ENCODE measurements at places on chromosomes 16 and 17.

DNA sequence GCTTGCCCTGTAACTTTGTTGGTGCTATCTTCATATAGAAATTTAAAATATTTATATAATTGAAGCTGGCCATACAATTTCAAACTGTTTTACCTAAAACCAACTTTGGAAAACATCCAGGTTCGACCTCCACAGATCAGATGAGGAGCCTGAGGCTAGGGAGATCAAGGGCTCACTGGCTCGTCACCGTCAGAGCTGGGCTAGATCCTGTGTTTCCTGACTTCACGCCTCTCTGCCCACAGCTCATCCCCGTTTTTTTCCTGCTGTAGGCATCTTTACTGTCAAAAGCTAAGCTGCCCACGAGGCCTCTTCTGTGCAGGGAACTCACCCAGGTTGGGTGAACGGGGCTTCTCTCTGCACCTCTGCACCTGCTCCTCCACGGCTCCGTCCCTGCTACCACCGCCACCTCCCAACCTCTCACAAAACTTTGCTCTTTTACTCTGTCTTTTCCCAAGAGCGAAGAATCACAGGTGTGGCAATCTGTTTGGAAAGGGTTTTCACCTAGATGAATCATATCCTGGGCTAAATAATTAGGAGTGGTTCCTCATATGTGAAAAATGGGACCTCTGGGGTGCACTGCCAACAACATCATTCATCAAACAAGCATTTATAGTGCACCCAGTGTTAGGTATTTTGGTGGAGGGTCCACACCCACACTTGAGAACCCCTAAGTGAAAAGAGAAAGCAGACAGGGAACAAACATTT is 24.8 kb upstream of the KDM6B start:
- peak; percentile 18 for DNase-seq

DNA sequence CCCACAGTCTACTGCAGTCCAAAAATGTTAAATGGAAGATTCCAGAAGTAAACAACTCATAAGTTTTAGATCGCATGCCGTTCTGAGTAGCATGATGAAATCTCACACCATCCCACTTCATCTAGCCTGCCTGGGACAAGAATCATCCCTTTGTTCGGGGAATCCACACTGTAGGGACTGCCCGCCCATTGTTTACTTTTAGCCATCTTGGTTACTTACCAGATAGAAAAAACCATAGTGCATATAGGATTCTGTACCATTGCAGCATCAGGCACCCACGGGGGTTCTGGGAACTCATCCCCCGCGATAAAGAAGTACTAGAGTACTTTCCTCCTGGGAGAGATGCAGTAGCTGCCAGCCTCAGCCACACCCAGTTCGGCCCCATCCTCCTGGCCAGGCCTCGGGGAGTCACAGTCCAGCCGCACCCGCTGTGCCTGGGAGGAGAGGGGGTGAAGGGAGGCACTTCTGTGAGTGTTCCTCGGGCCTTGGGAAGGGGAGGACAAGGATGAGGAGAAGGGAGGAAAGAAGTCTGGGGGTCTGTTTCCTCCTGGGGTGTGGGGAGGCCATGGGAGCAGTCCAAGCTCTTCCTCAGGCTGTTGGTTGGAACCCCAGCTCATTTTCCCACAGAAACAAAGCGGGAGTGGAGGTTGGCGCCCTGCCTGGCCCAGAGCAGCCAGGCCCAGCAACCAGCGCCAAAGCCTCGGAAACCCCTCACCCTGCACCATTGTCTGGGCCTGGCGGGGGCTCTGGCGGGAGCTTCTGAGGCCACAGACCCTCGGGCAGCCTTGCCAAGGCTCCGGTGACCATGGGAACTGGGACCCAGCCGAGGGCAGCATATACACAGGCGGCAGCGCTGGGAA is 8.9 kb downstream of the TRIM47 start:
- no peak for DNase-seq

- DNase-seq = no peak
Observed at GRCh38 chr17:888998-889441, 90.6 kb downstream of the NXN start.

DNA sequence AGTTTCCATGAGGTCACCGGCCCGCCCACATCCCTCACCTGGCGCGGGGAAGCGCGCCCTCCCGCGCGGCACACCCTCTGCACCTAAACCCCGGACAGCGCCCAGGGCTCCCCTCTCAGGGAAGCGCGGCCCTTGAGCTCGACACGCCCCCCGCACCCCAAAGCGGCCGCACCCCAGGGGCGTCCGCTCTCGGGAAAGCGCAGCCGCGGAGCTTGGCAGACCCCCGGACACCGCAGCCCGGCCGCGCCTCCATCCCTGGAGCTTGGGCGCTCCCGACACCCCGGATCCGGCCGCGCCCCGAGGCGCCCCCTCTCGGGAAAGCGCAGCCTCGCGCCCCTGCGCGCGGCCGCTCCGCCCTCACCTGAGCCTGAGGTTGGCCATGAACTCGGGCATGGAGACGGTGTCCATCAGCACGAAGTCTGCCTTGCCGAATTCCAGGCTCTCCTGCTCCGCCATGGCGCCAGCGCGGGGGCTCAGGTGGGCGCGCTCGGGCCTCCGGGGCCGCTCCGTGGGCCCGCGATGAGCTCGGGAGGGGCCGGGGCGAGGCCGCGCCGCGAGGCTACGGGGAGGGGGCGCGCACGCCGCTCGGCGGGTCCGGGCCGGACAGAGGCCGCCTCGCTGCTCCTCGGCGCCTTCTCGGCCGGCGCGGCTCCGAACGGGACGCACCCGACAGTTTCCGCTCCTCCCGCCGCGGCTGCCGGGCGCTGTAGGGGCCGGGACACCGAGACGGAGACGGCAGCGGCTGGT is at the start of gene MYO1D:
Gene MYO1D, minus strand, starts transcription at position 708 of the 747 bp plus-strand sequence. Its CDS starts 252 bp downstream, at position 456.
- DNase-seq = peak; percentile 35

DNA sequence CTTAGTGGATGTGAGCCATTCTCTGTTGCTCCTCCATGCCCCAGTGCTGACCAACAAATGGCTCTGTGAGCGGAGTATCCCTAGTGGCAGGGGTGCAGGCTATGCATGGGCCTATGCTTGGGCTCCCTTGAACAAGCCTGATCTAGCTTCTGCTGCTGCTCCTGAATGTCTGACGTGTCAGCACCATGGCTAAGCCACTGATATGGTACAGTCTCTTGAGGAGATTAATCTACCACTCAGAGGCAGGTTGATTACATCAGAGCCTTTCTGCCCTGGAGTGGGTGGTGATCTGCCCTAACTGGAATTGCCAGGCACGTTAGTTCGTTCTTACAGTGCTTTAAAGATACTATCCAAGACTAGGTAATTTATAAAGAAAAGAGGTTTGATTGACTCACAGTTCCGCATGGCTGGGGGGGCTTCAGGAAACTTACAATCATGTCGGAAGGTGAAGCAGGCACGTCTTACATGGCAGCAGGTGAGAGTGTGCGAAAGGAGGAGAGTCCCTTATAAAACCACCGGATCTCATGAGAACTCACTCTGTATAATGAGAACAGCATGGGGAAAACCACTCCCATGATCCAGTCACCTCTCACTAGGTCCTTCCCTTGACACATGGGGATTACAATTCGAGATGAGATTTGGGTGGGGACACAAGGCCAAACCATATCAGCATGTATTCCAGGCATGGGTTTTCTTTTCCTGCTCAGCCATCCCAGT is 41.5 kb upstream of the B4GALNT2 start:
- DNase-seq = no peak

DNA sequence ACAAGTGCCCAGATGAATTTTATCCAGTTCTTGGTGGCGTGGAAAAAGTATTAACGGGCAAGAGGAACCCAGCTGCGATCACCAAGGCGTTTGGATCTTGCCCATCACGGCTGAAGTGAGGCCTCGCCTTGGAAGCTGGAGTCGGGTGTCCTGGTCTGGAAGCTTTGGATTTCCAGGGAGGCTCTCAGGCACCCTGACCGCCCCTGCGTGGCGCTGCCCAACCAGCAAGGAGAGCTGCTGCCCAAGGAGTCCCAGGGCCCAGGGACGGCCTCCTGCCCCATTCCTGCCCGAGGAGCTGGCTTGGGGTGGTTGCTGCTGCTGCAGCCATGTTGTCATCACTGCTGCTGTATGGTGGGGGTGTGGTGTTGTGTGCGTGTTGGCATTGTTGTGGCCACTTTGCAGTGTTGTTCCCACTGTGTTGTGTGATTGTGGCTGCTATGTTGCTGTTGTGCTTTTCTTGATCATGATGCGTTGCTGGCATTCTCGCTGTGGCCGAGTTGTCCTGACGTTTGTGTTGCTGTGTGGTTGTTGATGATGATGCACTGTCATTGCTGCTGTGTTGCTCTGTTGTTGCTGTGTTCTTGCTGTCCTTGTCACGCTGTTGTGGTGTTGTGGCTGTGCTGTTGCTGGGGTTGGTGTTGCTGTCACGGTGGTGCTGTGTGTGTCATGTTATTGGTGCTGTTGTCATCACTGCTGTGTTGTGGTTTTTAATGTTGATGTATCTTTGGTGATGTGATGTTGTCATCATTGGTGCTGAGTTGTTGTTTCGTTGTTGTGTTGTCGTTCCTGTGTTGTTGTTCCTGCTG is 318.8 kb downstream of the C16orf95 start:
- DNase-seq = no peak

- DNase-seq = no peak
Observed at GRCh38 chr17:19270704-19271611, 33.8 kb downstream of the EPN2 start.

DNA sequence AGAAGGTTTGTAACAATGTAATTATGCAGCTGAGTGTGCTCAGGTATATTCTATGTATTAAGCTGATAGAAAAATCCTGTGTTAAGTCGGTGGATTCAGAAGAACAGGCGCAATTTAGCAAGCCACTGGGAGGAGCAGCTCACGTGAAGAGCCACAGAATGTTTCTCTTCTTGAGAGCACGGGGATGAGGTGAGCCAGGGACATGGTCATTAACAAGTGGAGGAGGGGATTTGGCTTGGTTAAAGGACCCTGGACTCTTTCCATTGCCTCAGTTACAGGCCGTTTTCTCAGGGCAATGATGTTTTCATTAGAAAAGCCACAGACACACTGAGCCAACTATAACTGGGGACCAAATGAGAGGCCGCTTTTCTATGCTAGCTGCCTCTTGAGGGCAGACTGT is 178.7 kb downstream of the SNX29 start:
- DNase-seq = no peak

GRCh38 chr17:57388131-57388725 is 131.9 kb downstream of the MSI2 start:
- no peak for DNase-seq

GRCh38 chr17:48769009-48769675 is 40.6 kb upstream of the HOXB13 start:
- DNase-seq = no peak

DNA sequence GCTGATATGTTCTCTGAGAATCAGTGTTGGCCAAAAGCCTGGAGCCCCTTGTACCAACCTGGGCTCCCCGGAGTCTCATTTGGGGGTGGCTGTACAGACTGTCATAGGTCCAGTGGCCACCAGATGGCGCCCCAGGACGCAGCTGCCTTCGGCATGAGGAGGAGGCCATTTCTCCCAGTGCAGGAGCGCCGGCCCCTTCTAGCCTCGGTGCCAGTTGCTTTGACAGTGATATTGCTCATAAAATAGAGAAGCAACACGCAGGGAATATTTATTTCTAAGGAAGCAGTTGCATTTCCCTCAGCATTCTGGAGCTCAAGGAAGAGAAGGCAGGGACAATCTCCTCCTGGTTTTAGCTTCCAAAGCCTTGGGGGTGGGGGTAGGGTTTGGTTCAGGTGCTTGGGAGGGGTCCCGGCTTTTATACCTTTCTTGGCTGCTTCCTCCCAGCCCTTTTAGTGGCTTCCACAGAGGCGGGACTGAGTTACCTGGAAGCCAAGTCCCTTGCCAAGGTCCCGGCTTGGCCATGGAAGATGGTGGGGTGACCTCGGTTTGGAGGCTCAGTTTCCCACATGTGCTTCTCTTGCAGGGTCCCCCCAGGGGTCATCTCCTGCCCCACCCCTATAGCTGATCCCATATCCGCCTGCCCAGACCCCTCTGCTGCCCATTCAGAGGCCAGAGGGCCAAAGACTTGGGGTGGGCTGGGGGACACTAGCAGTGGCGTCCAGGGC is 117.8 kb upstream of the CDC42EP4 start:
- peak; percentile 55 for DNase-seq

- no peak for DNase-seq
Observed at GRCh38 chr17:65936013-65936412, 255.9 kb downstream of the CEP112 start.

- DNase-seq = no peak
Observed at GRCh38 chr17:34884597-34884996, 76.7 kb downstream of the CCT6B start.

GRCh38 chr16:66752379-66752778 is 970 bp upstream of the DYNC1LI2 start:
- no peak for DNase-seq

GRCh38 chr17:15349119-15349518 is 7.7 kb upstream of the TEKT3 start:
- DNase-seq = no peak

DNA sequence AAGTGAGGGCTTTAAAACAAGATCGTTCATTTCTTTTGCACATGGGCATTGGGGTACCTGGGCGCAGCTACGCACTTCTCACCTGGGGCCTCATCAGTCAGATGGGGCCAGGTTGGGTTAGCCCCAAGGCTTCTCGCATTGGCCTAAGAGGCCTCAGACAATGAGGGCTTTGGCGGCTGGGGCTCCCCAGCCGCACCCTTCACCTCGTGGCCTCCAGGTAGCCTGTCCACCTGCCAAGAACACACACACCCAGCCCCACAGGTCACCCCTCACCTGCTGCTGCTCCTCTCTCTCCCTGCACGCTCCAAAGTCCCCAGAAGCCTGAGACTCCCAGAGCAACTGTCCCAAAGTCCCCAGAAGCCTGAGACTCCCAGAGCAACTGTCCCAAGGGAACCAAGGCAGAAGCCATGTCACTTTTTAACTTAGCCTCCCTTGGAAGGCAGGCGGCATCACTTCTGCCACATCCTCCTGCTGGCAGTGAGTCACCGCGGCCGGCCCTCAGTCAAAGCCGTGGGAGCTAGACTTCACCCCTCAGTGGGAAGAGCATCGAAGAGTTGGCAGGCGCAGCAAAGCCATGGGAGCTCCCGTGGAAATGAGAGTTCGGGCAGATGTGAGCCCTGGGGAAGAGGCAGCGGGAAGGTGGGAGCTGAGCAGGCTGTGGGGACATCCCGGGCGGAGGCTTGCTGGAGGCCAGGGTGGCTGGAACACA is 78.9 kb upstream of the PLCG2 start:
- DNase-seq = no peak

DNA sequence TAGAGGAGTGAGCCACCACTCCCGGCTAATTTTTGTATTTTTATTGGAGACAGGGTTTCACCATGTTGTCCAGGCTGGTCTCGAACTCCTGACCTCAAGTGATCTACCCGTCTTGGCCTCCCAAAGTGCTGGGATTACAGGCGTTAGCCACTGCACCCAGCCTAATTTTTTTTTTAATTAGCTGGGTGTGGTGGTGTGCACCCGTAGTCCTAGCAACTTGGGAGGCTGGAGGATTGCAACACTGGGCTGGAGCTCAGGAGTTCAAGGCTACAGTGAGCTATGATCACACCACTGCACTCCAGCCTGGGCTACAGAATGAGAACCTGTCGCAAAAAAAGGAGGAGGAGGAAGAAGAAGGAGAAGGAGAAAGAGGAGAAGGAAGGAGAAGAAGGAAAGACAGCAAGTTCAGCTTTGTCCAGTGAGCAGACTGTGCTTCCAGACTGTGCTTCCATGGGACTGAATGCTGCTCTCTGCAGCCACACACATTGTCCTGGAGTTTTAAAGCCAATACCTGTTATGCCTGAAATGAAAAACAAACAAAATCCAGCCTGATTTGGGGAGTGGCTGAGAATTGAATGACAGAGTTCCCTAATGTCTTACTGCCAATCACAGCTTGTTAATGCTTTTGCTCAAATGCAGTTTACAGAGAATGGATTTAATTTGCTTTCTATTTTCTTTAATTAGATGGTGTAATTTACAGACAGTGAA is 2.8 kb upstream of the TNFRSF13B start:
- DNase-seq = no peak
